Sigmoid colon (tissue), 7 donors: ENCODE measurements at places on chromosomes 4 and X. TPM values are rescaled to one million over a fixed set of nuclear protein-coding genes. Genes with fewer than 3 reads are reported as not detected.

- H3K27me3 ChIP-seq, result no peaks in the 10 kb centered on the region
- no peak overlapping the region for H3K27ac ChIP-seq
- H3K36me3 ChIP-seq, result no peaks in the 10 kb centered on the region
- no peak overlapping the region for H3K4me3 ChIP-seq
- H3K4me1 ChIP-seq, result no peaks in the 10 kb centered on the region
Observed at GRCh38 chrX:8684201-8684965, 47.6 kb downstream of the ANOS1 start.

- H3K4me1 ChIP-seq, result no peaks in the 10 kb centered on the region
- no peak overlapping the region for H3K27ac ChIP-seq
- no peaks in the 10 kb centered on the region for H3K36me3 ChIP-seq
- DNase-seq, result no peak
- H3K4me3 ChIP-seq, result no peak overlapping the region
Observed at GRCh38 chrX:150763303-150763797, 70.2 kb downstream of the MTMR1 start.

DNA sequence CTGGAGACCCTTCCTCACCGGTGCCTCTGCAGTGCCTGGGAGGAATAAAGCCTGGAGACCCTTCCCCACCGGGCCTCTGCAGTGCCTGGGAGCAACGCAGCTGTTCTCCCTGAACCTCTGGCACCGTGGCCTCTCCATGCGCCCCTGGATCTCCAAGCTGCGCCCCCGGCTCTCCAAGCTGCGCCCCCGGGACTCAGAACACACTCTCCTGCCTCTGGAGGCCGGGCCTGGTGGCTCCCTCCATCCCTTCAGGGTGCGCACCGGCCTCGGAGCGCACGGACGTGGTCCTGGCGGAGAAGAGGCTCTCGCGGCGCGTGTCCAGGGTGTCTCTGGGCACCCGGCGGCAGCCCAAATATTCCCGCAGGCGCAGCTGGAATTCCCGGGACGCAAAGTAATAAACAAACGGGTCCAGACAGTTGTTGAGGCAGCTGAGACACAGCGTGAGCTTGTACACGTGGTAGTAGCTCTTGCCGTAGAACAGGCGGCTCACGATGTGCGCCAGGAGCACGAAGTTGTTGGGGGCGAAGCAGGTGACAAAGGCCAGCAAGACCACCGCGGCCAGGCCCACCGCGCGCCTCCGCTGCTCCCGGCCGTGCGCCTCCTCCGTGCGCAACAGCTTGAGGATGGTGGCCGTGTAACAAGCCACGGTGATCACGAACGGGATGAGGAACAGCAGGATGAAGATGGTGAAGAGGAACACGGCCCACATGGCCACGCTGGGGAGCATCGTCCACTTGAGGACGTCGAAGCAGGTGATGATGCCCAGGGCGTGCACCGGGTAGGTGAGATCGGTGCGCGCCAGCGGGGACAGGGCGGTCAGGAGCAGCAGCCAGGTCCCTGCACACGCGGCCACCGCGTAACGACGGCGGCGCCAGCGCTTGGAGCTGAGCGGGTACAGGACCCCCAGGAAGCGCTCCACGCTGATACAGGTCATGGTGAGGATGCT is 12.8 kb upstream of the ASMTL start:
- no peak overlapping the region for H3K4me3 ChIP-seq
- peaks cover 60% of the 10 kb centered on the region for H3K27me3 ChIP-seq
- DNase-seq, result peak; percentile 57
- H3K4me1 ChIP-seq, result no peaks in the 10 kb centered on the region
- no peak overlapping the region for H3K27ac ChIP-seq

- no peaks in the 10 kb centered on the region for H3K27me3 ChIP-seq
- H3K4me1 ChIP-seq, result no peaks in the 10 kb centered on the region
- DNase-seq, result peak; percentile 70
- no peaks in the 10 kb centered on the region for H3K36me3 ChIP-seq
Observed at GRCh38 chrX:120672389-120672788, 42.5 kb upstream of the C1GALT1C1 start.

GRCh38 chr4:15735536-15735935 is 32.7 kb downstream of the BST1 start:
- H3K4me1 ChIP-seq, result no peaks in the 10 kb centered on the region
- no peak overlapping the region for H3K27ac ChIP-seq
- H3K27me3 ChIP-seq, result no peaks in the 10 kb centered on the region
- H3K4me3 ChIP-seq, result no peak overlapping the region

DNA sequence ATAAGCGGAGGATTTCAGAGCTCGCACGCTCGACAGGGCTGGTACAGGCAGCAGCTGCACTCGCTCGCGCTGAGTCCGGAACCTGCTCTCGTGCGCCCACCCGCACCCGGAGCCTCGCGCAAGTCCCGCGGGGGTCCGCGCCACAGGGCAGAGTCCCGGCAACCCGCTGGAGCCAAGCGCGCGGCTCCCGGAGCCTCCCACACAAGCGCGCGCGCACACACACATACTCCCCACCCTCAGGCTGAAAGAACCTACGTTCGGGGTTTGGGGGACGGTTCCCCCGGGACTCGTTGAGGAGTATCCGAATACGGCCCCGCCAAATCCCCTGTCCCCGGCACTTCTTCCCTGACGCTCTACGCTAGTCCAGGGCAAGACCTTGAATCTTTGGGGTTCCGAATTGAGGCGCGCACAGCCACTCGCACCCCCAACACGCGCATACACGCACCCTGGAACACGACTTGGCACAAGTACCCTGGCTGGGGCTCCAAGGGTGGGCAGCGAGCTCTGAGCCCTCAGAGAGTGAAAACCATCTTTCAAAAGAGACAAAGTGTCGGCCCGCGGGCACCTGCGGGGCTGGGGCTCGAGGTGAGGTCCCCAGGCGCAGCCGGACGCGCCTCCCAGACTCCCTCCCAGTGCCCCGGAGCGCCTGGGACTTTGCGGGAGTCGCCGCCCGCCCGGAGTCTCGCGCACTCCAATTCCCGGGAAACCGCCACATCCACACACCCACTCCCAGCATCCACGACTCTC is 952 bp downstream of the ANOS1 start:
- no peak overlapping the region for H3K4me3 ChIP-seq
- no peaks in the 10 kb centered on the region for H3K36me3 ChIP-seq
- H3K4me1 ChIP-seq, result no peaks in the 10 kb centered on the region
- DNase-seq, result no peak
- H3K27me3 ChIP-seq, result peaks cover 7% of the 10 kb centered on the region

DNA sequence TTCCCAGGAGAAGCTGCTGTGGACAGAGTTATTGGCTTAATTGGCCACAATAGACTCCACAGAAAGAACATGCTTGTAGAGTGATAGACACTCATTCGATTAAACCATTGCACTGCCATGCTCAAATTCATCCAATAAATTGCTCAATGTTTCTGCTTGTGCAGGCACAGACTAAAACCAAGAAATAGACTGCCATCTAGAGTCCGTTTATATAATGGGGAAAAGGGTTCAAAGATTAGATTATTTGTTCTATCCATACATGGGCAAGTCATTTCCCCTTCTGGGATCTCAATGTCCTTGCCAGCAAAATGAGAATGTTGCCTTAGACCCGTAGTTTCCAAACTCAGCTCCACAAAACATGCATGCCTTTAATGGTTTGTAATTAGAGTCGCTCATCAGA is 8.7 kb downstream of the SMIM10 start:
- H3K4me1 ChIP-seq, result no peaks in the 10 kb centered on the region
- DNase-seq, result no peak
- H3K4me3 ChIP-seq, result no peak overlapping the region
- no peaks in the 10 kb centered on the region for H3K27me3 ChIP-seq
- H3K36me3 ChIP-seq, result no peaks in the 10 kb centered on the region

GRCh38 chr4:8690216-8691150 is 97.9 kb downstream of the CPZ start:
- peak; percentile 46 for DNase-seq
- H3K27me3 ChIP-seq, result peaks cover 52% of the 10 kb centered on the region
- H3K27ac ChIP-seq, result no peak overlapping the region
- H3K4me1 ChIP-seq, result no peaks in the 10 kb centered on the region
- no peak overlapping the region for H3K4me3 ChIP-seq
- no peaks in the 10 kb centered on the region for H3K36me3 ChIP-seq

GRCh38 chrX:57453901-57454300 is 137.9 kb upstream of the ZXDB start:
- no peak for DNase-seq
- no peak overlapping the region for H3K27ac ChIP-seq
- H3K36me3 ChIP-seq, result no peaks in the 10 kb centered on the region
- H3K4me1 ChIP-seq, result no peaks in the 10 kb centered on the region
- no peaks in the 10 kb centered on the region for H3K27me3 ChIP-seq

Gene TRIM61
- 1.6 TPM for total RNA-seq

Gene SPANXN3
- total RNA-seq, result not detected

Gene USP17L20
- total RNA-seq, result not detected
